ENCODE measurements at places on chromosomes 6 and 20. TPM values are rescaled to one million over a fixed set of nuclear protein-coding genes. Genes with fewer than 3 reads are reported as not detected.

GRCh38 chr6:20432692-20433091, 31.0 kb downstream of the E2F3 start:
- H3K4me1 ChIP-seq: peaks cover 8% of the 10 kb centered on the region
- no peak overlapping the region for H3K4me3 ChIP-seq
- no peaks in the 10 kb centered on the region for H3K27me3 ChIP-seq
- no peak for DNase-seq

DNA sequence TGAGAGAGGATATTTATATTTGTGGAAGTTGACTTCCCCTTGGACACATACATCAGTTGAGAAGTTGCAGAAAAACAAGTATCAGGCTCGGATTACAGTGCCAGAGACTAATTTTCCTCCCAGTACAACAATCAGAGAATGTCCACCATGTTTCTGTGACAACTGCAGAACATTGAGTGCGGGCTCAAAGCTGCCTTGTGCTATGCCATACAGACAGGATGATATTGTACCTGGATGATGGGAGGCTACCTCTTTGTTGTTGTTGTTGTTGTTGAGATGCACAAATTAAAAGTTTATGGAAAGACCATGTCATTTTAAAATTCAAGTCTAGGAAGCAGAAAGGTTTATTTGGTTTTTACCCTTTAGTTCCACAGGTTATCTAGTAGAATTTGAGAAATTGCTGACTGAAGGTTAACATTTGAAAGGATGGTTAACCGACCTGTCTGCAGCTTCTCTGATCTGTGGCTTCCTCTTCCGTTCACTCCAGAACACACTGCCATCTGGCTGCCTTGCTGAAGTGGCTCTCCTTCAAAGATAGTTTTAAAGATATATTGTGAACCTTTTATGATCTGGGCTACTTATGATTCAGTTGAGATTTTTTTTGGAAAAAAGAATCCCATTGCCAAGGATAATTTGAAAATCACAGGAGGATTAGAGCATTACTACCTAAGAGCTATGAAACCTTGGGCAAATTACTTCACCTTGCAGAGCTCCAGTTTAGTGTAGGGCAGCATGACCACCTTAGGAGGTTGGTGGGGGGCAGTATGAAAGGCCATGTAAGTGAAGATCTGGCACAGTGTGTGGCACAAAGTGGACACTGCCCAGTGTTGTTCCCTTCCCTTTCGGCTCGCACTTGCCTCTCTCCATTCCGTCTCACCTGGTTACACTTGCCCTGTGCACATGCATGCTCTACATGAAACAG, 15.9 kb downstream of the TMEM200A start:
- H3K4me1 ChIP-seq: peaks cover 23% of the 10 kb centered on the region
- H3K36me3 ChIP-seq: peaks cover 6% of the 10 kb centered on the region
- peak overlapping the region; percentile 13 for H3K27ac ChIP-seq
- H3K4me3 ChIP-seq: no peak overlapping the region
- peak; percentile 20 for DNase-seq

DNA sequence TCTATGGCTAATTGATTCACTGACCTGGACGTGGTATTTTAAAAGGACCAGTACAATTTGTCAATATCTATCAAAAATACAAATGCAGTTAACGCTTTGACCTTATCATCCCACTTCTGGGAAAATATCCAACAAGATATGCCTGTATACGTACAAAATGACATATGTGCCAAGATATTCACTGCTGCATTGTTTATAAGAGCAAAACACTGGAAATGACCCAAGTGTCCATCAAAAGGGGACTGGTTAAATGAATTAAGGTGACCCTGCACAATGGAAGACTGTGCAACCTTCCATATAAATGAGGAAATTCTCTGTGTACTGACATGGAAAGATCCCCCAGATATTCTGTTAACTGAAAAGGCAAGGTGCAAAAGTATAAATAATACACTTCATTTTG, 13.9 kb downstream of the TRAM2 start:
- peaks cover 20% of the 10 kb centered on the region for H3K4me1 ChIP-seq
- no peak overlapping the region for H3K4me3 ChIP-seq
- no peaks in the 10 kb centered on the region for H3K36me3 ChIP-seq
- H3K27ac ChIP-seq: no peak overlapping the region
- no peak for DNase-seq
- H3K27me3 ChIP-seq: no peaks in the 10 kb centered on the region

GRCh38 chr20:20012541-20012940, 4.6 kb upstream of the NAA20 start:
- H3K4me1 ChIP-seq: peaks cover 3% of the 10 kb centered on the region
- no peak for DNase-seq
- no peak overlapping the region for H3K4me3 ChIP-seq
- no peaks in the 10 kb centered on the region for H3K36me3 ChIP-seq

- no peak overlapping the region for H3K27ac ChIP-seq
- H3K27me3 ChIP-seq: peaks cover 28% of the 10 kb centered on the region
- no peaks in the 10 kb centered on the region for H3K4me1 ChIP-seq
- no peak for DNase-seq
Measured at GRCh38 chr20:1951436-1952115, 42.3 kb downstream of the PDYN start.

- DNase-seq: no peak
- no peaks in the 10 kb centered on the region for H3K4me1 ChIP-seq
- no peak overlapping the region for H3K4me3 ChIP-seq
- H3K27me3 ChIP-seq: no peaks in the 10 kb centered on the region
Measured at GRCh38 chr6:87393026-87393622, 14.6 kb upstream of the CFAP206 start.

DNA sequence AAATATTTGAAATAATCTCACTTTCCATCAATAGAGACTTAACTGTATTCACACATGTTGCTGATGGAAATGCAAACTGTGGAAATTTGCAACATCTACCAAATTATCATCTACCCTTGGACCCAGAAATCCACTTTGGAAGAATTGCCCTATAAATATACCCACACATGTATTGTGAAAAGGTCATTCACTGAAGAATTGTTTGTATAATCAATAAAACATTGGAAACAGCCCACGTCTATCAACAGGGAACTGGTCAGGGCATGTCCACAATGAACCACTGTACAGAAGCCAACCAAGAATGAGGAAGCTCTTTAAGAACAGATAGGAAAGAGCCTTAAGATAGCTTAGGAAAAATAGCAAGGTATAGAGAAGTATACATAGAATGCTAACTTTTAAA, 36.2 kb downstream of the PXDC1 start:
- H3K36me3 ChIP-seq: no peaks in the 10 kb centered on the region
- no peak overlapping the region for H3K4me3 ChIP-seq
- no peaks in the 10 kb centered on the region for H3K4me1 ChIP-seq
- no peak overlapping the region for H3K27ac ChIP-seq
- DNase-seq: no peak

GRCh38 chr6:29762781-29763214, 39.6 kb downstream of the HLA-F start:
- H3K4me1 ChIP-seq: peaks cover 11% of the 10 kb centered on the region
- no peak overlapping the region for H3K27ac ChIP-seq
- no peak overlapping the region for H3K4me3 ChIP-seq
- no peaks in the 10 kb centered on the region for H3K36me3 ChIP-seq
- peaks cover 7% of the 10 kb centered on the region for H3K27me3 ChIP-seq

DNA sequence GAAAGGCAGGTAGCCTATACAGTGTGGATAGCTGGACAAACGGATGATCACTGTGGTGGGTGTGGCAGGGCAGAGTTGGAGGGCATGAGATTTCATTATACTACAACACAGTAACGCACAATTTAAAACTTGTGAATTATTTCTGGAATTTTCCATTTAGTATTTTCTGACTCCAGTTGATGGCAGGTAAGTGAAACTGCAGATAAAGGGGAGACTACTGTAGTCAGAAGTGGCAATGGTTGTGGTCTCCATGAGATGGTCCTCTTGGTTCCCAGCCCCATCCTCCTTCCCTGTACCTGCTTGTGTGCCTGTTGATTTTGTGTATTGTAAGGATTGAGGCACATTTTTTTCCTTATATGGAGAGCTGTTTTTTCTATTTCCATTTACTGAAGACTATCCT, 22.5 kb upstream of the SCAF8 start:
- H3K27ac ChIP-seq: no peak overlapping the region
- DNase-seq: no peak
- peaks cover 13% of the 10 kb centered on the region for H3K27me3 ChIP-seq
- no peaks in the 10 kb centered on the region for H3K36me3 ChIP-seq
- no peaks in the 10 kb centered on the region for H3K4me1 ChIP-seq

DNA sequence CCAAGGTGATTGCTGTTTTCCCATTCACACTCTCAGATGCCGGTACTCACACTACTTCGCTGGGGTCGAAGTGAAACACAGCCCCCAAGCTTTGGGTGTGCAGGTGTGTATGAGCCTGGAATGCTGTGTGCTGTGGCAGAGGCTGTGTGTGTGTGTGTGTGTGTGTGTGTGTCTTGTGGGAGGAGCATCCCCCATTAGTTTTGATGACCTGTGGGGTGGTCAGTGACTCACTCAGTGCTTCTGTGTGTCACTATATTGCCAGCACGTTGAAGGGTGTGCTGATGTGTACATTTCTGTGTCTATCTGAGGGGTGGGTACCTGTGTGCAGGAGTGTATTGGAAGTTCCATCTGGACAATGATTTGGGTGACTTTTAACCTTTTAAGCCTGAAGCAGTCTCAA, 5.0 kb upstream of the SLC12A5 start:
- no peak overlapping the region for H3K4me3 ChIP-seq
- H3K4me1 ChIP-seq: peaks cover 15% of the 10 kb centered on the region
- H3K36me3 ChIP-seq: no peaks in the 10 kb centered on the region
- no peak overlapping the region for H3K27ac ChIP-seq
- DNase-seq: no peak
- peaks cover 37% of the 10 kb centered on the region for H3K27me3 ChIP-seq

GRCh38 chr6:112041535-112041934, 12.4 kb upstream of the CCN6 start:
- H3K4me1 ChIP-seq: peaks cover 44% of the 10 kb centered on the region
- peak overlapping the region; percentile 38 for H3K4me3 ChIP-seq
- peaks cover 5% of the 10 kb centered on the region for H3K36me3 ChIP-seq
- H3K27me3 ChIP-seq: no peaks in the 10 kb centered on the region
- no peak for DNase-seq

- no peaks in the 10 kb centered on the region for H3K27me3 ChIP-seq
- H3K27ac ChIP-seq: no peak overlapping the region
- peaks cover 3% of the 10 kb centered on the region for H3K4me1 ChIP-seq
- no peak for DNase-seq
Measured at GRCh38 chr6:158411998-158412397, 99.7 kb downstream of the TULP4 start.

DNA sequence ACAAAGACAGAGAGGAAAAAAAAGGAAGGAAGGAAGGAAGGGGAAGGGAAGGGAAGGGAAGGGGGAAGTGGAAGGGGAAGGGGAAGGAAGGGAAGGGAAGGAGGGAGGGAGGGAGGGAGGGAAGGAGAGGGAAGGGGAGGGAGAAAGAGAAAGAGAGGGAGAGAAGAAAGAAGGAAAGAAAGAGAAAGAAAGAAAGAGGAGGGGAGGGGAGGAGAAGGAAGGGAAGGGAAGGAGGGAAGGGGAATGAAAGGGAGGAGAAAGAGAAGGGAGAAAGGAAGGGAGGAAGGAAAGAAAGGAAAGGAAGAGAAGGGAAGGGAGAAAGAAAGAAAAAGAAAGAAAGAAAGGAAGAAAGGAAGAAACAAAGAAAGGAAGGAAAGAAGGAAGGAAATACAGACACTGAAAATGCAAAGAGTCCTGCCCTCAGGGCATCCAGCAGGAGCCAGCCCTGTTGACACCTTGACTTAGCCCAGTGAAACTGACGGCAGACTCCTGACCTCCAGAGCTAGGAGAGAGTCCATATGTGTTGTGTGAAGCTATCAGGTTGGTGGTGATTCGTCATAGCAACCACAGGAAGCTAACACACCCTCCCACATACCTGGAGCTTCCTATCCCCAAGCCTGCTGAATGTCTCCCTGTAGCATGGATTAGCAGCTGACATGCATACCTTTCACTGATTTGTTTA, 58.7 kb upstream of the SULF2 start:
- H3K27me3 ChIP-seq: peaks cover 2% of the 10 kb centered on the region
- H3K36me3 ChIP-seq: no peaks in the 10 kb centered on the region
- no peak overlapping the region for H3K27ac ChIP-seq
- H3K4me1 ChIP-seq: no peaks in the 10 kb centered on the region

- no peaks in the 10 kb centered on the region for H3K36me3 ChIP-seq
- no peak for DNase-seq
- no peak overlapping the region for H3K27ac ChIP-seq
Measured at GRCh38 chr6:53565886-53566285, 21.0 kb upstream of the GCLC start.

DNA sequence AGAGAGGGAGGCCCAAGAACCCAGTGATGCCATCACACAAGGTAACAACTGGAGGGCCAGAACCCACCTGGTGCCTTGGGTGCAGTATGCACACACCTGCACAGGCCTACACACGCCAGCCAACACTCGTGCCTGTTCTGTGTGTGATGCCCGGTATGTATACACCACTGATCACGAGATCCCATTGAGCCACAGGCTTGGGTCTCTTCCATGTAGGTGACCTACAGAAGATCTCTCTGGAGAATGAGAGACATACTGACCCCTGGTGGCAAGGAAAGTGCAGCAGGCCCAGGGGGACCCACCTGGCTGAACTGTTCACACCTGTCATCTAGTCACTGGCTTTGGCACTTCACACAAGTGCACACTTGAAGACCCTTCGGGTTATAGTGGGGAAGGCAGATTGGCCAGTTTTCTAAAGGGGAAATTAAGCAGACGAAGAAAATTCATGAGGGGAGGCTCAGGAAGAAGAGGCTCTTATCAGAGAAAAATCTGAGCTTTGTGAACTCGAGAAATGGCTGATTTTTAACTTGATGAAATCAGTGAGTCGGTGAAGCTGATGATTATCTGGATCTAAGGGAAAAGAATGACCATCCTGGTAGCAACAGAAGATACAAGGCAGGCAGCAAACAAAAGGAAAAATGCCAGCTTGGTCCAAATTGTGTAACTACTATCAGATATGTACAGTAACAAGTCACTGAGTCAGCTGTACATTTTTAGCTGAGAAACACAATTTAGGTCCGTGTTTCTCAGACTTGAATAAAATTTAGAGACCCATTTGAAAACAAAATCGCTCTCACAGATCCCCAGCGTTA, 69.1 kb upstream of the PBOV1 start:
- H3K4me1 ChIP-seq: peaks cover 1% of the 10 kb centered on the region
- no peak overlapping the region for H3K4me3 ChIP-seq
- DNase-seq: no peak
- H3K27ac ChIP-seq: no peak overlapping the region
- no peaks in the 10 kb centered on the region for H3K27me3 ChIP-seq

Gene CDH22
- total RNA-seq: not detected

Gene KLHDC3
- total RNA-seq: 71.2 TPM

Gene REM1
- not detected for total RNA-seq

Gene OSBPL2
- total RNA-seq: 29.9 TPM

Gene MYBL2
- total RNA-seq: 85.4 TPM

Gene CDSN
- total RNA-seq: not detected

Gene MBOAT1
- 33.8 TPM for total RNA-seq

Gene PRDM13
- not detected for total RNA-seq

Gene MYCT1
- not detected for total RNA-seq

Gene TNF
- 94.4 TPM for total RNA-seq

Gene PSORS1C2
- total RNA-seq: not detected

Gene FLRT3
- total RNA-seq: not detected

Gene PTK6
- 0.32 TPM for total RNA-seq

Gene NRSN1
- not detected for total RNA-seq

Gene SLC22A7
- total RNA-seq: not detected

Gene PLG
- total RNA-seq: 0.23 TPM

Gene PDRG1
- total RNA-seq: 16.4 TPM

Gene PIM1
- 151 TPM for total RNA-seq

Gene PLEKHG1
- 1.8 TPM for total RNA-seq
